Kidney epithelial cell (primary cell): ENCODE measurements at places on chromosomes 5 and 9. TPM values are rescaled to one million over a fixed set of nuclear protein-coding genes. Genes with fewer than 3 reads are reported as not detected.

The CDKN2A gene
- 1.7 and 3.6 TPM in 2 replicates for total RNA-seq

The NTRK2 gene
- total RNA-seq, result 0.96 and 1.5 TPM in 2 replicates

The CCDC152 gene
- total RNA-seq, result 0.68 and 0.96 TPM in 2 replicates

- DNase-seq, result no peak
Measured at GRCh38 chr5:68149189-68149588, 66.4 kb upstream of the PIK3R1 start.

GRCh38 chr5:10600626-10601245 is 36.9 kb downstream of the ANKRD33B start:
- DNase-seq, result no peak

- DNase-seq, result no peak
Measured at GRCh38 chr5:51731421-51732029, 348.3 kb downstream of the ISL1 start.

DNA sequence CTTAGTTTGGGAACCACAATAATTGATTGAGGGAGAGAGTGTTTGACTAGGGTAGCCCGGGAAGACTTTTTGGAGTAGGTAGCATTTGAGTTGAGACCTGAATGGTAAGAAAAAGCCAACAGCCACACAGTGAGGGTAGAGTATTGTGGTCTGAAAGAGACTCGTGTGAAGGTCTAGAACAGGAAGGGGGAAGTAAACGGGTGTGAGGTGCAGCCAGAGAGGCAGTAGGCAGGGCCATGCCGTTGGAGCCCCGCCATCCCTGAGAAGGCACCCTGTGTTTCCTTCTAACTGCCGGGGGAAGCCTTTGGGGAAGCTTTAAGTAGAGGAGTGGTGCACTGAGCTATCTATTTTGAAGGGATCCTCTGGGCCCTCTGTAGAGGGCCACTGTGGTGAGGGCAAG is 3.5 kb upstream of the F2RL2 start:
- DNase-seq, result no peak

DNA sequence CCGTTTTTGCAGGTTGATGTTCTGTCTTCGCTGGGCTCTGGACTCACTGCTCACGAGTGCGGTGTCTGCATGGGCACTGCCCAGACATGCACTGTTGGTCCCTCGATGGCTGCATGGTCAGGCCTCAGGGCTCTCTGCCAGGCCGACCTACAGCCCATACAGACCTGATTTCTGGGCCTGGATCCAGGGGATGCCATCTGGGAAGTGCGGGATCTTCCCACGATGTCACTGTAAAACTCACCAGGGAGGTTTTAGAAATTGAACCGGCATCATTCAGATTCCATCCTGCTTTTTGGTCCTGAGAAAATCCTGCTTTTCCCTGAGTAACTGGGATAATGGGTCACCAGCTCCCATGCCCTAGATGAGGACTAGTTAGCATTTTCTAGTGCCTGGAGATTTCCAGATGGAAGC is 9.1 kb downstream of the S1PR3 start:
- DNase-seq, result no peak

GRCh38 chr5:171342362-171343111 is 33.5 kb downstream of the TLX3 start:
- DNase-seq, result peak; percentile 7

DNA sequence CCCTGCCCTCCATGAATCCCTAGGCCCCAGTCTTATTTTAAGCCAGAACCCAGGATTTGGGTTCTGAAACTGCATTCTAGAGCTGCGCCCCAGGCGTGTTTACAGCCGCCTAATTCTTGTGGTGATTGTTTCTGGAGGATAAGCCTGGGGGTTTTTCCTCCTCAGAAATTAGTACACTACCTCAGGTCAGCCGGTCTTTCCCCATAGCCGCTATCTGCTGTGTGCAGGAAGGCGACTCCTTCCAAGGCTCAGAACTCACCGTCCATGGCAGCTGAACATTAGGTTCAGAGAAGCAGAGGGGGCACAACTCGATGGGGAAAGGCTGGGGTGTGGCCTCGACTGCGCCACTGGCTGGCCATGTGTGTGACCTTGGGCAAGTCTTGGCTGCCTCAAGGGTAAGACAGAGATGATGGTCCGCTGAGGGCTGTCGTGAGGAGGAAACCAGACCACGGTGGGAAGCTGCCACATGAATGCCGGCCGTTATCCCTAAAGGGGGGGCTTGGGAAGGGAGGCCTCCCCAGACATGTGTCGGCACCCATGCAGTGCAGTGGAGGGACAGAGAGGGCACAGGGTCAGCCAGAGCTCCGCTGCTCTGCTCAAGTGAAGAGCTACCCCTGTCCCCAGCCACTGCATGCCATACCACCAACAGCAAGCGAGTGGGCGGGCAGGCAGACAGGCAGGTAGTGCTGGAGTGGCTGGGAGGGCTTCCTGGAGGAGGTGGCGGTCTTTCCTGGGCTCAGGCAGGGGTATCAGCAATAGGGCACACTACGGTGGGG is 28.9 kb downstream of the SHB start:
- DNase-seq, result no peak

GRCh38 chr5:52743970-52744369 is 43.7 kb upstream of the ITGA1 start:
- peak; percentile 2 for DNase-seq
